Fibroblast of skin of back (primary cell): ENCODE measurements at places on chromosomes 11 and 22.

- DNase-seq: peak; percentile 95
Observed at GRCh38 chr11:2533587-2534133, 88.9 kb downstream of the KCNQ1 start.

- no peak for DNase-seq
Observed at GRCh38 chr11:7871056-7871455, 60.0 kb downstream of the OR10A6 start.

- no peak for DNase-seq
Observed at GRCh38 chr11:112643416-112643815, 317.8 kb upstream of the NCAM1 start.

DNA sequence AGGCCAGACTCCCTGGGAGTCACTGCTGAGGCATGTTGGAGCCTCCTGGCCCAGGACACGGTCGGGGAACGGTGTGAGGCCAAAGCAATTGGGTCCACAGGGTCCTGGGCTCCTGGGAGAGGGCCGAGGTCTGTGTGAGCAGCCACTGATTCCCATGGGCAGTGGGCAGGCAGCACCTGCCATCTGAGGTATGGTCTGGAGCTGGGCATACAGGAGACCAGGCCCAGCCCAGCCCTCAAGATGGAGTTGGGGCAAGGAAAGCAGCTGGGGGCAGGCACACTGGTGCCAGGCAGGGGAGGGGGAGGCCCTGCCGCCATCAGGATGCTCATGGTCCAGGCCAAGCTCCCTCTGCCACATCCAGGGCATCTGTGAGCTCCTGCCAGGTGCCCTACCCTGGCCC lies 32.2 kb upstream of the HMOX1 start:
- no peak for DNase-seq

GRCh38 chr11:126332221-126332711 lies 23.2 kb upstream of the ST3GAL4 start:
- DNase-seq: peak; percentile 87

DNA sequence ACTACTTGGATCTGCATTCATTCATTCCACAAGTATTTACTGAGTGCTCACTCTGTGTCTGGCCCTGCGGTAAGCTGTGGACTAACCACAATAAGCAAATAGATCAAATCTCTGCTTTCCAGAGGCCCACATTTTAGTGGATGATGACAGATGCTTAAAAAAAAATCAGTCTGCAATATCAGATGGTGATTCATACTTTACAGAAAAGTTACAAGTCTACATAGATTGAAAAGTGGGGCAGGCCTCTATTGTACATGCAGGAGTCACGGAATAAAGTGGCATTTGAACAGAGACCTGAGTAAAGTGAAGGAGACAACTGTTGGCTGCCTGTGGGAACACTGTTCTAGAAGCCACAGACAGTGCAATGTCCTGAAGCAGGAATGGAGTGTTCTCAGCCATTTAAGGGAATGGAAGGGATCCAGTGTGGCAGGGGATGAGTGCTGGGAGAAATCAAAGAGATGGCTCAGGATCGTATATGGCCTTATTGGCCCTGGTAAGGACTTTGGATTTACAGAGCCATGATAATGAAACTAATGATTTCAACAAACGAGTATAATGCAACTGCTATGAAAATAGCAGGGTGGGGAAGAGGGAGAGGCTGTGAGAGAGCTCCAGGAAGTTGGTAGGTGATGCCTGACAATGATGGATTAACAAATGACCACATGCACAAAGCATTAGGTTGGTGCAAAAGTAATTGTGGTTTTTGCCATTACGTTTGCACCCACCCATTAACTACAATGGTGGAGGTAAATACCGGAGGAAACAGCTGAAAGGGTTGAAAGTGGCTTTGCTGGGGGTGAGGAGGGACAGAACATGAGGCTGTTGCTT lies 31.1 kb downstream of the TMEM45B start:
- DNase-seq: peak; percentile 98

GRCh38 chr11:100575860-100576717 lies 111.0 kb upstream of the ARHGAP42 start:
- DNase-seq: peak; percentile 58

- DNase-seq: no peak
Observed at GRCh38 chr22:49599691-49600455, 227.8 kb downstream of the BRD1 start.

- DNase-seq: no peak
Observed at GRCh38 chr11:62540804-62541701, 5.6 kb downstream of the AHNAK start.

GRCh38 chr11:126660321-126660720 lies 304.8 kb downstream of the ST3GAL4 start:
- DNase-seq: no peak

DNA sequence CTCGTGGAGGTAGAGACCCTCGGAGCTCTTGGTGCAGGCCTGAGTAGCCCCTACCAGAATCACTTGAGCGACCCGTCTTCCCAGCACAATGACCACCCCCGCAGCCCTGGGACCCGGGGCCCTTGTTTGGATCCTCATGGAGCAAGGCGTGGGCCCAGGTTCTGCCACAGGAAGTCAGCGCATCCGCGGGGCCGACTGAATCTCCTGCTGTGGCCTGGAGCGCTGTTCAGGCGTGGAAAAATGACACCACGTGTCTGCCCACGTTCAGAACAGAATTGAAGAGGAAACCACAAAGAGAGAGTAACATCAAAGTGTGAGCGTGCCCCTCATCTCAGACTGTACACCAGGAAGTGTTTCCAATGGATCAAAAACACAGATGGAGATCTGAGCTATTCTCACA lies 1479.2 kb downstream of the TBC1D22A start:
- no peak for DNase-seq

- no peak for DNase-seq
Observed at GRCh38 chr11:133887692-133888332, 42.5 kb upstream of the SPATA19 start.

- DNase-seq: no peak
Observed at GRCh38 chr11:134725716-134726639, 313.9 kb upstream of the B3GAT1 start.

GRCh38 chr11:118212781-118213191 lies 12.0 kb downstream of the JAML start:
- no peak for DNase-seq

- no peak for DNase-seq
Observed at GRCh38 chr11:11500744-11501487, 120.9 kb downstream of the GALNT18 start.

- no peak for DNase-seq
Observed at GRCh38 chr22:43428005-43428485, 16.2 kb downstream of the MPPED1 start.

DNA sequence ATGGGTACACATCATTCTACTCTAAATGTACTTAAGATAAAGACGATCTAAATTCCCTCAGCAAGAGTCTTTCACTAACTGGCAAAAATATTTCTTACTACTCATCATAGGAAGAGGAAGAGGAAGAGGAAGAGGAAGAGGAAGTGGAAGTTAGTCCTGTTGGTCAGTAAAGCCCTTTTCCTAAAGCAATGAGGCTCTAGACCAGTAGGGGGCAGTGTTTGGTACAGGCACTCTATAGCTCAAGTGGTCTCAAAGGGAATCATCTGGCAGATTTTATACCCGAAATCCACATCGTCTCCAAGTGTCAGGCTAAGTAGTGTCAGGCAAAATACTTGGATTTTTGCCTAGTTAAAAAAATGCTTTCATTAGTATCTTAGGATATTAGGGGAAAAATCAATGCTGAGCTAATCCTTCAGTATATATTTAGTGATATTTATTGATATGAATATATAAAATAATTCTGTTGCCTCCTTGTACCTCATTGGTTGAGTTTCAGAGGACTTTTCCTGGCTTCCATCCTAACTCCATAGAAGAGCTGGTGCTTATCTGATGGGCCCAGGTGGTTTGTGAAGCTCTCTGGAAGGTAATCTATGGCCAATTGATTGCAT lies 7.7 kb downstream of the BLID start:
- DNase-seq: peak; percentile 55

DNA sequence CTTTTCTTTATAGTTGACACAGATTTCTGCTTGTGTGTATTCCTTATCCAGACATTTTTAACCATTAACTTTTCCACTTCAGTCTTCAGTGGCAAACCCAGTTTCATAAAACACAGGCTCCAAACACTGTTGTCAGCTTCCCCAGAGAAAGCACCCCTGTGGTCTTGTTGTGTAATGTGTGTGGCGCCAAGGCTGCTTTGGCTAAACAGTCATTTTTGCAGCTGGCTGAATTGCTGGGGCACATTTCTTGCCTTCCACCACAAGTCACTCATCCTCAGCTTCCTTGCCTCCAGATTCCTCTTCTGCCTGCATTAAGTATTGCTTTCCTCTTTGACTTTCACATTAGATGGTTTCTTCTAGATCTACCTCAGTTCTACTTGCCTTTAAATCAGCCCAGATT lies 40.5 kb downstream of the ARHGAP1 start:
- DNase-seq: no peak

GRCh38 chr22:20137113-20137512 lies 5.5 kb downstream of the ZDHHC8 start:
- no peak for DNase-seq

GRCh38 chr22:45064313-45065278 lies 54.8 kb upstream of the PHF21B start:
- DNase-seq: peak; percentile 87

GRCh38 chr11:83361831-83362230 lies 75.7 kb upstream of the CCDC90B start:
- no peak for DNase-seq

- peak; percentile 93 for DNase-seq
Observed at GRCh38 chr11:102177974-102178631, 67.9 kb downstream of the YAP1 start.

- DNase-seq: peak; percentile 42
Observed at GRCh38 chr11:30143098-30143705, 87.6 kb upstream of the FSHB start.

DNA sequence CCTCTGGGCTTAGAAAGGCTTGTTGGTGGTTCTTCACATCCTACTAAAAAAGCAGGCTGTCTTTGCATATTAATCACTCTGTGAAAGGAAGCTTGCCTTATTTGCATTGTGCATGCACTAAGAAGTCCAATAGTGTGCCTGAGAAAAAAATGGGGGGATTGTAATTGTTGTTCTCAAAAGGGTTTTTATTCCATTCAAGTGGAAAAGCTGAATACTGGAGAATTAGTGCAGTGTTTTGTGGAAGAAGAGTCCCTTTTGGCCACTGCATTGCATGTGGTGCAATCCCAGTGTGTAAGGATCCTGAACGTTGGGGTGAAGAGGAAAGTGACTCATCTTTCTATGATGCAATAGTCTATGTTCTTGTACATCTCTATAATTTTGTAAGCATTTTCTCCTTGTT lies 16.5 kb downstream of the NCAM1 start:
- DNase-seq: peak; percentile 55

DNA sequence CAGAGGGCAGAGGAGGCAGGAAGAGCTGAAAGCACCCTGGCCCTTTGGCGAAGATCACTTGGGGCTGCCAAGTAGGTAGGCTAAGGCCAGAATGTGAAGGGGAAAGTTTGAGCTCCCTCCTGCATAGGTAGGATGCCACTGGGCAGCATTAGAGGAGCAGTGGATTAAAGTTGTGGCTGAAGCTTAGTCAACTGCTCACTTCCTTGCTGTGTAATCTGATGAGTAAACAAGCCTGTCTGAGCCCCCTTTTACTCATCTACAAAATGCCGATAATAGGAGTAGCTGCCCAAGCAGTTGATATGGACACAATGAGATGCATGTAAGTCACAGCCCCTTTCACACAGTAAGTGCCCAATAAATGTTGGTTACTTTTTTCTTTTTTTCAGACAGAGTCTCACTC lies 216.4 kb downstream of the MN1 start:
- no peak for DNase-seq

- DNase-seq: no peak
Observed at GRCh38 chr11:125790825-125791224, 2.9 kb downstream of the PATE3 start.

DNA sequence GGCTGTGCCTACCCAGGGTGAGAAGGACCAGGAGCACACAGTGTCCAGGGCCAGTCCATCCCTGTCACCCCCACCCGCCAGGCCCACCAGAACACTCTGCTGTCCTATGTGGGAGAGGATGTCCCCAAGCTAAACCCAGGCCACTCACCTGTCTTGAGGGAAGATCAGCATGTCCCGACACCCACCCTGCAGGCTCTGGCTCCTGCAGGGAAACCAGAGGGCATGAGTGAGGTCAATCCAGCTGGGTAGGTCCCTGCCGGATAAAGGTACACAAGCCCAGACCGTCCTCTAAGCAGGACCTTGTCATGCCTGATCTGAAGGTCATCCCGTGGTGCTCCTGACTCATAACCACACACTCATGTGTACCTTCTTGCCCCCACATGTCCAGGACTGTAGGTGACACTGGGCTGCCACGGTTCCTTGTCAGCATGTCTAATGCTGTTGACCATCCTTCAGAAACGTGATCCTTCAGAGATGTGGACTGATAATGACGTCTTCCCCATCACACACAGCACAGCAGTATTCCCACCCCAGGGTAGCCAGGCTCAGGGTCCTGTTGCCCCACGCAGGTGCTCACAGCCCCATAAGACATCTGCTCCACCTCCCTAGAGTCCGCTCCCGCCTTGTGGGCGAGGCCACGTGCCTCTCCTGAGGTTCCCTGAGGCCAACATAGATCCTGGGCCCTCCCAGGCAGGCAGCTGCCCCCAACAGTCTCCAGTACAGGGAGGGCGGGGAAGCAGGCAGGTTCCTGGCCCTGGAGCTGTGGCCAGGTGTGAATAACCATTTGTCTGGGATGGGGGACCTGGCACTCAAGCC lies 6.1 kb downstream of the ARVCF start:
- no peak for DNase-seq

DNA sequence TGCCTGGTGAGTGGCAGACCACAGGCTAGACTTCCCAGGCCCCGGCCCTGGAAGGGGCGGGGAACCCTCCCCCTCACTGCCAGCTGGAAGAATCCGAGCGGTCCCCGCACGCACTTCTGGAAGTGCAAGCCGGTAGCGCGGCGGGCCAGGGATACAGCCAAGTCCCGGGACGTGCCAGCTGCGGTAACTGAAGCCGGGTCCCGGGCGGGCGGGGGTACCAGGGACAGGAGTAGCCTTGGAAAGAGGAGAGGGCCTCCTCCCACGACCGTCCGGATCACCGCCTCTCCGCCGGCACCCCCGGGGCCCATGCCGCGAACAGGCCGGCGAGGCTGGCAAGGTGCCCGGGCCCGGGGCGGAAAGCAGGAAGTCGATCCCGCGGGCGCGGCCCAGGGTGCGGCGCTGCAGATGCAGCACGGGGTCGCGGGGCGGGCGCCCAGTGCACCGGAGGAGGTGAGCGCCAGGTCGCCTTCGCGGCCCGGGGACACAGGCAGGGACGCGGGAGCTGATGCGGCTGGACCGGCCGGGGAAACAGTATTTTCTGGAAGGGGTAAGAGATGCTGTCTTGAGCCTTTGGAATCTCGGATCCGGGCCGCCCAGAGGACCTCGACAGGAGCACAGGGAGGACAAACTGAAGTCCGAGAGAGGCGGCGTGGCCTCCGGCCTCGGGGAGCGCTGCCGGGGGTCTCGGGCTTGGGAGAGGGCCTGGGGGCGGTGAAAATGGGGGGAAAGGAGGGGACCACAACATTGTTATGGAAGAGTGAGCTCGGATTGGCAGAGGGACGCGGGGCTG lies 783 bp upstream of the SLC35C1 start:
- peak; percentile 58 for DNase-seq
